ENCODE measurements at places on chromosomes 16 and 17. TPM values are rescaled to one million over a fixed set of nuclear protein-coding genes. Genes with fewer than 3 reads are reported as not detected.

GRCh38 chr16:180101-180675, at the start of gene HBQ1:
Gene HBQ1, plus strand, starts transcription at chr16:180459. Its CDS starts 28 bp downstream, at chr16:180487.
- DNase-seq: no peak

- DNase-seq: no peak
These were observed at the start of gene ACE for GRCh38 chr17:63476854-63477479. Gene ACE, plus strand, starts transcription at chr17:63477061. Its CDS starts 34 bp downstream, at chr17:63477095.

GRCh38 chr17:8080799-8081219, 6.7 kb downstream of the ALOX12B start:
- DNase-seq: no peak

DNA sequence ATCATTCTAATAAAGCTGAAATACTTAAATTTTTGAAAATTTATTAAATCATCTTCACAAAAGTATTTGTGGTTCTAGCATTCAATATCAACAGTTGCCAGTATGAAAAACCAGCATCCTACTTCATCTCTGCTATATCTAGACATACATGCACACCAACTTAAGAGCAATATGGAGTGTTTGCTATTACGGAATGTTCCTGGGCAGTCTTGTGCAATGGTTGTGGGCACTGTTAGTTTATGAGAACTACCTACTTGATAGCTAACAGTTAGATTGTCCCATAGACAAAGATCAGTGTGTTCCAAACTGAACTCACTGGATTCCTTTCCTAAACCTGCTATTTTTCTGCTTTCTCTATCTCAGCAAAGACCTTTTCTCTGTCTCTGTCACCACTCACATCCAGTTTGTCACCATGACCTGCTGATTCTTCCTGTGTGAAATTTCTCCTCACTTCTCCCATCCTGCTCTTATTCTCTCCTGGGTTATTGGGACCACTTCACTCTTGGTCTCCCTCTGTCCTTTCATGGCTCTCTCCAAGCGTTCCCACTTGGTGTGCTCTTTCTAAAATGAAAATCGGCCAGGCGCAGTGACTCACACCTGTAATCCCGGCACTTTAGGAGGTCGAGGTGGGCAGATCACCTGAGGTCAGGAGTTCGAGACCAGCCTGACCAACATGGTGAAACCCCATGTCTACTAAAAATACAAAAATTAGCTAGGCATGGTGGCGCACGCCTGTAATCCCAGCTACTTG, 27.7 kb downstream of the CNTROB start:
- no peak for DNase-seq

GRCh38 chr17:31527606-31528005, 136.1 kb downstream of the RAB11FIP4 start:
- no peak for DNase-seq

- no peak for DNase-seq
These were observed 415.3 kb downstream of the GRIN2A start for GRCh38 chr16:9766891-9767290.

- DNase-seq: no peak
These were observed 28.3 kb downstream of the PLCD3 start for GRCh38 chr17:45104029-45104428.

GRCh38 chr16:23595246-23595950, 718 bp downstream of the NDUFAB1 start:
- DNase-seq: no peak

GRCh38 chr17:78355701-78356100, 4.2 kb downstream of the SOCS3 start:
- no peak for DNase-seq

DNA sequence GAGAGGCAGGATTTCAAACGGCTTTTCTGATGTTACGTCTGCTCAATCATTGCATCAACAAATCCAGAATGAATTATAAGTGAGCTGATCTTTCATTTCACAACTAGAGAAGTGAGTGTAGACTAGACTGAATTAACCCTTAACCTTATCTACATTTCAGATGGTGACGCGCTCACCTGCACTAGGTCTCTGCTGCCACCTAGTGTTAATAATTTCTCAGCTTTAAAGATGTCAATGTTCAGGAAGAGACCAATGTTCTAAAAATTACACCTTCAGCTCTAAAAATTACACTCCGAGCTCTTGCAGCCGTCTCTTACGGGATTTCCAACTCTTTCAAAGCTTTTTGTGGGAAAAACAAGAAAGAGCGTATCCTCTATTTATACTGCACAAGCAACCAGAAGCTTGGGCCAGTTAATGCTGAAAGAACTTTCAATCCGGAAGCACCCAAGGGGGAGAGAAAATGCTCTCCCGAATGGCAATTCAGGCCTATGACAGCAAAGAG, 88.2 kb upstream of the FA2H start:
- no peak for DNase-seq

- no peak for DNase-seq
These were observed 32.9 kb downstream of the HS3ST3A1 start for GRCh38 chr17:13568582-13569397.

GRCh38 chr16:3695610-3696369, 21.5 kb downstream of the TRAP1 start:
- DNase-seq: no peak

DNA sequence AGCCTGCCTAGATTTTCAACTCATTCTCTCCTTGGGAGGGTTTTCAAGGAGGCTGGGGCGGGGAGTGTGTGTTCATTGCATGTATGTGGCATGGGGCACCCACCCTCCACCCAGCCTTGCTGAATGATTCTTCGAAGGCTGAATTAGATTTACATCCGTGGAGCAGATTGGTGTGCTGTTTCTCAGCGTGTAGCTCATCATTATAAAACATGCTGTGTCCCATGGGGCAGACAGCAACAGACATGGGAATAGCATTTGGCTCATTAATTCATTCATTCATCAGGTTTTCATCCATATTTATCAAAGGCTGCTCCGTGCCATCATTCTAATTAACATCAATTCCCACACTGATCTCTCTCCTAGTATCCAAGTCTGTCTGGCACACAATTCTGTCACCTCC, 10.6 kb upstream of the CD300A start:
- no peak for DNase-seq

DNA sequence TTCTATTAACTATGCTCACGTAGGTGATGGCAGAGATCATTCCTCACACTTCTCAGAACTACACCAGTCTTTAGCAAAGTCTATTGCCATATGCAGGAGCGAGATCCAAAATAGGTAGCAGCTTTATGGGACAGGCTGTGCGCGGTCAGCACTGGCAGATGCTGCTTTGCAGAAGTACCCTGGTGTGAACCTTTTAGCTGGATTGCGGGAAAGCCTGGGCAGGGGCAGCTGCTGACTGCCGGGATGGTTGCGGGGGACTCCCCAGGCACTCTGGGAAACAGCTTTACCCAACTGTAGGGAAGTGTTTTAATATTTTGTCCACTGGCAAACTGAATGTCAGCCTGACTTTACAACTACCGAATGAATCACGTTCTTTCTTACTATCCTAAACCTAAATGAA, 251.3 kb downstream of the HS3ST3A1 start:
- DNase-seq: no peak

DNA sequence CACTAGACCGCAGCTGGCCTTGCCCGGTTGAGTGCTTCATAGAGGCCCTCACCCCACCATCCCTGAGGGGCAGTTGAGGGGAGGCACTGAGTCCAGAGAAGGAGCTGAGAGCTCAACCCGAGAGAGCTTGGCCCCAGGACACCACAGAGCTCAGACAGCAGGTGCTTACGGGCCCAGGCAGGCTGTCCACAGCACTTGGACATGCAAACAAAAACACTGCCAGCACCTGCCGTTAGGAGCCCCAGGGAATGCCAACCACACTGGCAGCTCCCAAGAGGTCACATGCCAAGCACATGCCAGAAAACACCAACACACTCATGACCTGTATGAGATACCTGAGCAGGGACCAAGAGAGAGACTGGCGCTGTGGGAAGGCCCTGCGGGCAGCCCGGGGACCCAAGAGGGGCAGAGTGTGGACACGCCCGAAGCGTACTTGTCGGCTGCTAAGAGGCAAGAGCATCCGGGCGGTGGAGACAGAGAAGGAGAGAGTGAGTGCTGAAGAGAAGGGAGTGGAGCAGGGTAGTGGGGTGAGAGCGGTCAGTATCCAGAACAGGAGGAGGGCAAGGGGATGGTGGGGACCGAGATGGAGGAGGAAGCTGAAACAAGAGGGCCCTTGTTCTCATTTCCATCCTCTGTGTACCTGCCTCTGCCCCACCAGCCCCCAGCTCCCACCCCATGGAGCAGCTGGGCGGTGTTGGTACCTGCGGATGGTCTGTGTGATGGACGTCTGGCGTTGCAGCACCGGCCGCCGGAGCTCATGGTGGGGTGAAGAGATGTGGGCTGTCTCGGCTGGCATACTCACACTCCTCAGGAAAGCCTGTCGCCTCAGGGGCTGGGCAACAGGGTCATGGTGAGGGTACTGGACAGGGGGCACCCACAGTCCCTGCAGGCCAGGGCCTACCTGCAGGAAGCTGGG, 8.2 kb downstream of the RHBDF1 start:
- no peak for DNase-seq

- no peak for DNase-seq
These were observed 325.4 kb downstream of the ZFHX3 start for GRCh38 chr16:72722552-72722951.

DNA sequence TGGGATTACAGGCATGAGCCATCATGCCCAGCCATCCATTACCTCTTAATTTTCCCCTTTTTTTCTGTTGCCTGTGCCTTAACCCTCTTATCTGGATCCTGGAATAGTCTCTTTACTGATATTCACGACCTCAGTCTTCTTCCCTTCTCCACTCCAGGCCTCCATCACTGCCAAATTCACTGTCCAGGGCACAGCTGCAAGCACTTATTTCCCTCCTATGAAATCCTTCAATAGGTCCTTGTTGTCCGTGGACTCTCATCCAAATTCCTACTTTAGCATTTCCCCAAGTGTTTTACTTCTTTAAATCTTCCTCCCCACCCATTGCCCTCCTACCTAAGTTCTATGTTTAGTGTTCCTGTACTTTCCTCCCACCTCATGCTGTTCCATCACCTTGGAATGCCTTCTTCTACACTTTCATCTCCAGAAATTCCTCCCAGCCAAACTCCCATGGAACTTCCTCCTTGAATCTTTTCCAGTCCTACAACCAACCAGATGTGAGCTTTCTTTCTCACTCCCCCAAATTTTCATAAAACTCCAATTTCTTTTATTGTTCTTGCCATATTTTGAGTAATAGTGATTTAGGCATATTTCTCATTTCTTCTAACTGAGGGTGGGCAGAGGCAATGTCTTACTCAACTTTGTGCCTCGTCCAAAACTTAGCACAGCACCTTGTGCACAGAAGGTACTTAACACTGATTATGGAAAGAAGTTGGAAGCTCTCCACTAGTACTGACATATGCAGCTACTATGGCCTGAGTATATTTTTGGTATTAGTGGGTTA, 35.3 kb downstream of the FAM20A start:
- no peak for DNase-seq

The KRT39 gene
- not detected for total RNA-seq

The CCL17 gene
- total RNA-seq: not detected

The CIBAR2 gene
- not detected for total RNA-seq

The USP22 gene
- 342 TPM for total RNA-seq

The RAB40B gene
- 17.0 TPM for total RNA-seq

The NPIPA8 gene
- total RNA-seq: 1.4 TPM

Measured in occipital lobe (tissue), 3 donors.